Neuronal stem cell (in vitro differentiated cells): ENCODE measurements at places on chromosomes 4 and X.

GRCh38 chr4:176435901-176436292, 116.1 kb downstream of the SPCS3 start:
- H3K27ac ChIP-seq, result no peak overlapping the region
- H3K36me3 ChIP-seq, result no peaks in the 10 kb centered on the region
- H3K4me1 ChIP-seq, result no peaks in the 10 kb centered on the region
- no peak overlapping the region for H3K4me3 ChIP-seq

DNA sequence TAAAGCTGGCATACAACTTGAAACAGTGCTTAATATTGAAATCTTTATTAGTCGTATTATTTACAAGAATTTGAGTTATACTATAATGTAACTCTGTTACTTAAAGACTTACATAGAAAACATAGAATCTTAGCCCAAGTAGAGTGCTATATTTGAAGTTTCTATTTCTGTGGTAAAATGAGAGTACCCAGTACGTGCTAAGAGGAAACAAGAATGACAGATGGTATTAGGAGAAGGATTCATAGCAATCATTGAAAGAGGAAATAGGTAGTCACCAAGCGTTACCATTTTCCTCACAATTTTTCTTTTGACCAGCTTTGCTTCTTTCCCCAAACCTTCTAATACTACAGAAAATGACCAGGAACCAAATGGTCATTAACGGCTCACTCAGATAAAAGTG, 412.1 kb upstream of the GRIA3 start:
- H3K36me3 ChIP-seq, result no peaks in the 10 kb centered on the region
- H3K27me3 ChIP-seq, result no peaks in the 10 kb centered on the region
- DNase-seq, result no peak
- H3K4me3 ChIP-seq, result no peak overlapping the region
- H3K4me1 ChIP-seq, result no peaks in the 10 kb centered on the region

- H3K4me1 ChIP-seq, result peaks cover 7% of the 10 kb centered on the region
- H3K27ac ChIP-seq, result no peak overlapping the region
- no peaks in the 10 kb centered on the region for H3K36me3 ChIP-seq
- H3K4me3 ChIP-seq, result no peak overlapping the region
- peaks cover 80% of the 10 kb centered on the region for H3K27me3 ChIP-seq
- no peak for DNase-seq
These were observed 25.9 kb downstream of the HOPX start for GRCh38 chr4:56655209-56655626.

DNA sequence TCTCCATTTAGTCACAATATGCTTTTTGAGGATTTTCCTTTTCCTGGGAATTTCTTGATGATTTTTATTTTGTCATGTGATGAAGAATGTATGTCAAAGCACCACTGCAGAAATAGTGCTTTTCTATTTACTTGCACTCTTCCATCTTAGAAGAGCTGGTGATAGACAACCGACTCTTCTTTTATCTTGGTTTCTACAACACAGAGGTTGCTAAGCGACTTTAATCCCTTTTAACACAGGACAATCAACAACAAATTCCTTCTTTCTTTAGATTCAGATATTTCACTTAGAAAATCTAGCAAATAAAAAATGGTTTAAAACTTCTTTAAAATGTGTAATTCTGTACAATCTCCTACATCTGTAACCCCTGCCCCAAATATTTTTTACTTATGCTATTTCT, 34.6 kb downstream of the TET2 start:
- no peaks in the 10 kb centered on the region for H3K27me3 ChIP-seq
- H3K36me3 ChIP-seq, result no peaks in the 10 kb centered on the region
- H3K4me3 ChIP-seq, result no peak overlapping the region
- peaks cover 7% of the 10 kb centered on the region for H3K4me1 ChIP-seq
- no peak overlapping the region for H3K27ac ChIP-seq

DNA sequence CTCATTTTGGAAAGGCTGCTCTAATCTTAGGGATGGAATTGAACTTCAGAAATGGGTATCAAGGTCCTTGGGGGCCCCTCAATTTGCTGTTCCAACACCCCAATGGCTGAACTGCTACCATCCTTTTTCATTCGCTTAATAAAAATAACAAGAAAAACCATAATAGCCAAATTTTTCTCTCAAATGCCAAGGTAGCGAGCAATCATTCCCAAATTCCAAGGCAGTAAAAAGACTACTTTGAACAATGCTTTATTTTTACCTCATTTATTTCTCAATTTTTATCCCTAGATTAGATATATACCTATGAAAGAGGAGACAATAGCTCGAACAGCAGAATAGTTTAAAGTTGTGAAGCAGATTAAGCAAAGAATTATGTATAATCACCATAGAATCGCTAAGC, 323.4 kb upstream of the SLC7A11 start:
- H3K4me1 ChIP-seq, result no peaks in the 10 kb centered on the region
- no peak for DNase-seq
- no peak overlapping the region for H3K4me3 ChIP-seq
- H3K27me3 ChIP-seq, result no peaks in the 10 kb centered on the region

DNA sequence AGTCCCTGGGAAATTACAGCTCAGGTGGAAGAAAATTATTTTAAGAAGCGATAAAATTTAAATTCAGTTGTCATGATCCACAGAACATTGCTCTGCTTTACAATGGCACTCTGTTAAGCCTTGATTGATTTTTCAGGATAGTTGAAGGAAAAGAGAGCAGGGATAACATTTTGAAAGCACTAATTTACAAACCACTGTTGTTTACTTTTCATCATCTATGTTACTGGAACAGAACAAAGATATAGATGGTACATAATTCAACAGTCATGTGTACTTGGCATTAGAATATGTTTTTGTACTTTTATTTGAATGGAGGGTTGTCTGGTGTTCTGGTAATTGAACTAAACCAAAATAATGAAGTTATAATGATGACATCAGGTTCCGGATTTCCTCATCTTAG, 2.6 kb upstream of the ODAM start:
- H3K27me3 ChIP-seq, result no peaks in the 10 kb centered on the region
- no peak for DNase-seq
- no peak overlapping the region for H3K27ac ChIP-seq
- H3K4me3 ChIP-seq, result no peak overlapping the region

DNA sequence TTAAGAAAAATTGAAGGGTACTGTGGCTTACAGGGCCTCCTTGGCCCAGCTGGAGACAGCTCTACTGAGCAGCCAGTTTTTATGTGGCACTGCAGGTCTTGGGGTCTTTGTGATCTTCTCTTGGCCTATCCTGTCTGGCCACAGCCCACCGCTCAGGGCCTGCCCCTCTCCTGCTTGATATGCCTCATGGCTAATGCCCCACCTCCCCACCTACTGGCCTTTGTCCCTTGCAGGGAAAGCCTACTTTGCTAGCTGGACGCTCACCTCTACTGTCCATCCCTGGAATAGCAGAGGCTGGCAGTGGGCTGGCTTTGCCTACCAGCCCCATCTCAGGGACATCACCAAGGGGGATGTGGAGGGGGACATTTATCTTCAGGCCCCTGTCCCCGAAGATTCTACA, 134.1 kb downstream of the PJA1 start:
- H3K27ac ChIP-seq, result no peak overlapping the region
- peak; percentile 21 for DNase-seq
- no peaks in the 10 kb centered on the region for H3K27me3 ChIP-seq
- H3K36me3 ChIP-seq, result no peaks in the 10 kb centered on the region

- no peak overlapping the region for H3K4me3 ChIP-seq
- DNase-seq, result no peak
- H3K4me1 ChIP-seq, result no peaks in the 10 kb centered on the region
- no peaks in the 10 kb centered on the region for H3K27me3 ChIP-seq
These were observed 68.9 kb downstream of the ARHGAP24 start for GRCh38 chr4:85543832-85544231.

DNA sequence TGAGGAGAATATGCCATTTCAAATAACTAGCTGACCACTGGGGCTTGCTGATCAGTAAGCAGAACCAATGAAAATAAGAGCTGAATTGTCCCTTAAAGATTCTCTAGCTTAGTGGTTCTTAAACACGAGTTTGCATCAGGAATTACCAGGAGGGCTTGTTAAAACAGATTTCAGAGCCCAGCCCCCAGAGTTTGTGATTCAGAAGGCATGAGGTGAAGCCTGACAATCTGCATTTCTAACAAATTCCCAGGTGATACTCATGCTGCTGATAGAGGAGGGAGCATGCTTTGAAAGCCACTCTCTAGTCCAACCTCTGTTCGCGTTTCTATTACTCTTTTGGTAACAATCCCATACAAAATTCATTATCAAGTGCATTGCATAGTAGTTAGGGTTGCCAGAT, 35.5 kb downstream of the DCX start:
- H3K4me1 ChIP-seq, result peaks cover 12% of the 10 kb centered on the region
- no peaks in the 10 kb centered on the region for H3K27me3 ChIP-seq
- H3K4me3 ChIP-seq, result no peak overlapping the region
- H3K27ac ChIP-seq, result no peak overlapping the region
- no peak for DNase-seq
- H3K36me3 ChIP-seq, result no peaks in the 10 kb centered on the region

GRCh38 chr4:66331761-66332160, 661.5 kb upstream of the EPHA5 start:
- no peaks in the 10 kb centered on the region for H3K4me1 ChIP-seq
- DNase-seq, result no peak
- no peak overlapping the region for H3K27ac ChIP-seq
- H3K4me3 ChIP-seq, result no peak overlapping the region
- no peaks in the 10 kb centered on the region for H3K27me3 ChIP-seq
- no peaks in the 10 kb centered on the region for H3K36me3 ChIP-seq

DNA sequence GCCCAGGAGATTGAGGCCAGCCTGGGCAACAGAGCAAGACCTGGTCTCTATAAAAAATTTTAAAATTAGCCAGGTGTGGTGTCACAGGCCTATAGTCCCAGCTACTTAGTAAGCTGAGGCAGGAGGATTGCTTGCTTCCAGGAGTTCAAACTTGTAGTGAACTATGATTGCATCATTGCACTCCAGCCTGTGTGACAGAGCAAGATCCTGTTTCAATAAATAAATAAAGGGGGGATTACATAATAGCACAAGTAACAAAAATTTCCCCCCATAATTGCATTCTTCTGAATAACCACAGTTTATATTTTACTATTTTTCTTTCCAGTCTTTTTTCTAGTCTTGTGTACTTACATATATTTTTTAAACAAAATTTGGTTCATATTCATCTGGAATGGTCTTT, 135.6 kb downstream of the CHIC2 start:
- no peak overlapping the region for H3K27ac ChIP-seq
- H3K4me1 ChIP-seq, result no peaks in the 10 kb centered on the region
- no peak overlapping the region for H3K4me3 ChIP-seq
- DNase-seq, result no peak
- H3K27me3 ChIP-seq, result peaks cover 19% of the 10 kb centered on the region
